ENCODE measurements at places on chromosomes 4 and X. TPM values are rescaled to one million over a fixed set of nuclear protein-coding genes. Genes with fewer than 3 reads are reported as not detected.

Gene KCND1
- total RNA-seq, result 2.1 TPM

- no peak for DNase-seq
These were observed 145.6 kb upstream of the SCML1 start for GRCh38 chrX:17591741-17592110.

- no peak for DNase-seq
These were observed 188.5 kb downstream of the PWWP3B start for GRCh38 chrX:106356580-106356979.

Gene XG
- total RNA-seq, result 6.4 TPM

DNA sequence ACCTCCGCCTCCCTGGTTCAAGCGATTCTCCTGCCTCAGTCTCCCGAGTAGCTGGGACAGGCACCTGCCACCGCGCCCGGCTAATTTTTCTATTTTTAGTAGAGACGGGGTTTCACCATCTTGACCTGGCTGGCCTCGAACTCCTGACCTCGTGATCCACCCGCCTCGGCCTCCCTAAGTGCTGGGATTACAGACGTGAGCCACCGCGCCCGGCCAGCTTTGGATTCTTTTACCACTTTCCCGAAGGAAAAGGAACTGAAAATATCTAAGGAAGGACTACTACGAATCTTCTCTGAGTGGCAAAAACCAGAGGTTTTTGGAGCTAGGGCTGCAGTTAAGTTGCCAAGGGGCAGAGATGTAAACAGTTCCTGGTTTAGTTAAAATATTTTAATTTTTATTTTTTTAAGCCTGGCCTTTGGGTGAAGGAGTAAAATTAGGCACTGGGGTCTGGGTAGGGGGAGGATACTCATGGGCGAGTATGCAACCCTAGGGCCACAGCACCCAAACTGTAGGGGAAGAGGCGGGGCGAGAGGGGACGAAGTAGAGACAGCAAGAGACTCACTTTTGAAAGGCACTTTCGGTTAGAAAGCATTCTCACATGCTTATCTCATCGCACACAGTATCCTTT lies 525 bp upstream of the CISD2 start:
- DNase-seq, result no peak

Gene HSFX1
- 2.9 TPM for total RNA-seq

DNA sequence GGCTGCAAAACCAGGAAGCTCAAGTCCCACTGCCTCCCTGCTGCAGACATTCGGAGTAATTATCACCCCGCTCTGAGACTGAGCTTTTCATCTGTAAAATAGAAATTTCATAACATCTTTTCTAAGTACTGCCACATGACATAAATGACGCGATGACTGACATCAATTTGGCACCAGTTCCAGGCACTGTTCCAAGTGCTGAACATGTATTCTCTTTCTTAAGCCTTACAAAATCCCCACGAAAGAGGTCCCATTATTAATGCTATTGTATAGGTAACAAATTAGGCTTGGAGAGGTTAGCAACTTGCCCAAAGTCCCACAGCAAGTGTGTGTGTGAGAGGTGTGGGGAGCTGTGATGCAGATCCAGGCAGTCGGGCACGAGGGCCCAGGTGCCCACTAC lies 56.4 kb downstream of the SLC2A9 start:
- DNase-seq, result peak; percentile 12

DNA sequence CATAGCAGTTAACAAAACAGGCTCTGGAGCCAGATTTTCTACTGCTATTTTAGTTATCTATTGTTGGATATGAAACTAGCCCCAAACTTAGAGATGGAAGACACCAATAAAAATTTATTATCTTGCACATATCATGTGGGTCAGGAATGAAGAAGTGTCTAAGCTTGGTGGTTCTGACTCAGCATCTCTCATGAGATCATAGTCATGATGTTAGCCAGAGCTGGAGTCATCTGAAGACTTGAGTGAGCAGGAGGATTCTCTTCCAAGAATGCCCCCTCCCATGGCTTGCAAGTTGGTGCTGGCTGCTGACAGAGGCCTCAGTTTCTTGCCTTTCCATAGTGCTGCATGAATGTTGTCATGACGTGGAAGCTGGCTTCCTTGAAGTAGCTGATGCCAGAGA lies 68.2 kb upstream of the TAPT1 start:
- DNase-seq, result no peak

GRCh38 chr4:1746919-1747602 lies 25.7 kb downstream of the TACC3 start:
- no peak for DNase-seq

GRCh38 chrX:145178268-145178667 lies 69.0 kb upstream of the SPANXN1 start:
- no peak for DNase-seq

GRCh38 chr4:157052429-157053040 lies 23.4 kb upstream of the GLRB start:
- DNase-seq, result no peak

DNA sequence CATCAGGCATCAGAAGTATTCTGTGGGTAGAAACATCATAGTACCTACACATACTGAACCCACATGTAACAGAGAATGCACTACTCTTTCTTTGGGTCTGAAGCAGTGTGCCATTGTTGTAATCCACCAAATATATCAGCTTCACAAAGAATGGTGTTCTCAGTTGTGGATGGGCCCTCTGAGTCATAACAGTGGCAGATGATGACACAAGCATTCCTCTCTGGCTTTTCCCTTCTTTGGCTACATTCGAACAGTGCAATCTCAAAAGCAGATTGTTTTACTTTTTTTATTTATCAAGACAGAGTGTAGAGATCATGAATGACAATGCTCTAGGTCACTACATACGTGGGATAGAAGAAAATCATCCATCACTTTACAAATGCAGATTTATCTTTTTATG lies 247.2 kb upstream of the EPHA5 start:
- no peak for DNase-seq

DNA sequence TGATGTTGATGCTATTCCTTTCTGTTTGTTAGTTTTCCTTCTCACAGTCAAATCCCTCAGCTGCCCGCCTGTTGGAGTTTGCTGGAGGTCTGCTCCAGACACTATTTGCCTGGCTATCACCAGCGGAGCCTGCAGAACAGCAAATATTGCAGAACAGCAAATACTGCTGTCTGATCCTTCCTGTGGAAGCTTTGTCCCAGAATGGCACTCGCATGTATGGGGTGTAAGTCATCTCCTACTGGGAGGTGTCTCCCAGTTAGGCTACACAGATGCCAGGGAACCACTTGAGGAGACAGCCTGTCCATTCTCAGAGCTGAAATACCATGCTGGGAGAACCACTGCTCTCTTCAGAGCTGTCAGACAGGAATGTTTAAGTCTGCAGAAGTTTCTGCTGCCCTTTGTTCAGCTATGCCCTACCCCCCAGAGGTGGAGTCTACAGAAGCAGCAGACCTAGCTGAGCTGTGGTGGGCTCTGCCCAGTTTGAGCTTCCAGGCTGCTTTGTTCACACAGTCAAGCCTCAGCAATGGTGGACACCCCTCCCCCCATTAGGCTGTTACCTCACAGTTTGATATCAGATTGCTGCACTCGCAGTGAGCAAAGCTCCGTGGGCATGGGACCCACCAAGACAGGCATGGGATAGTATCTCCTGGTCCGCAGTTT lies 74.9 kb downstream of the SPIN3 start:
- no peak for DNase-seq

DNA sequence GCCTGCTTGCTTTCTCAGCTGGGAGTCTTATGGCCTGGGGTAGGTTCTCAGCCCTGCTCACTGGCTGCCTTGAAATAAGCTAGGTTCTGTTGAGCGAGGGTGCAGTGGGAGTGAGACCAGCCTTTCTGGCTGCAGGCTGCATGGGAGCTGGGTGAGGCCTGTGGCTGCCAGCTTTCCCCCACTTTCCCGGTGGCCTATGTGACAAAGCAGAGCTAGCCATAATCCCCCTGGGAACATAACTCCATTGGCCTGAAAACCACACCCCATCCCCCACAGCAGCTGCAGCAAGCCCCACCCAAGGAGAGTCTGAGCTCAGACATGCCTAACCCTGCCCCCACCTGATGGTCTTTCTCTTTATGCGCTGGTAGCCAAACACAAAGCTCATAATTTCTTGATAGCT lies 118.9 kb downstream of the KLHL4 start:
- no peak for DNase-seq

GRCh38 chrX:41781500-41781899 lies 57.5 kb downstream of the GPR82 start:
- DNase-seq, result no peak
